ENCODE measurements at places on chromosomes 12 and 14. TPM values are rescaled to one million over a fixed set of nuclear protein-coding genes. Genes with fewer than 3 reads are reported as not detected.
A peak's percentile ranks its signal among the peaks of the same experiment; 100 is the strongest.

Gene EMP1
- polyA plus RNA-seq = 265 TPM

DNA sequence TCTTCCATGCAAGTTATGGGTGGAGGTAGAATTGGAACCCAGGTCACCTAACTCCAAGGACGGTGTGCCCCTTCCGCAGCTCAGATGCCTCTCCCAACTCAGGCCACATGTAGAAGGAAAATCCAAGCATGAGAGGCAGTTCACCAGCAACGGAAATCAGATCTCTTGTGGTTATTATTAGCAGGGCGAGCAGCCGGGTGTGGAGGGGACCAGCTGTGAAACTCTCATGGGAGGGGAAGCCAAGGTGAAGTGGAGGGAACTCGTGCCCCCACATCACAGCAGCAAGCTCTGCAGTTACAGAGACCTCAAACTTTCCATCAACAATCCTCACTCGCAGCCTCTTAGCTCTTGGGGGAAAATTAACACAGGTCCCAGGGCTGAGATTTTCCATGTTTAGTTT lies 79.7 kb downstream of the KSR2 start:
- no peaks in the 10 kb centered on the region for H3K27me3 ChIP-seq
- H3K27ac ChIP-seq = no peak overlapping the region
- no peaks in the 10 kb centered on the region for H3K36me3 ChIP-seq
- no peak for DNase-seq
- H3K4me3 ChIP-seq = no peak overlapping the region

GRCh38 chr14:65190312-65190711 lies 88.0 kb upstream of the MAX start:
- H3K4me3 ChIP-seq = no peak overlapping the region
- no peaks in the 10 kb centered on the region for H3K4me1 ChIP-seq
- no peak for DNase-seq
- H3K36me3 ChIP-seq = no peaks in the 10 kb centered on the region

DNA sequence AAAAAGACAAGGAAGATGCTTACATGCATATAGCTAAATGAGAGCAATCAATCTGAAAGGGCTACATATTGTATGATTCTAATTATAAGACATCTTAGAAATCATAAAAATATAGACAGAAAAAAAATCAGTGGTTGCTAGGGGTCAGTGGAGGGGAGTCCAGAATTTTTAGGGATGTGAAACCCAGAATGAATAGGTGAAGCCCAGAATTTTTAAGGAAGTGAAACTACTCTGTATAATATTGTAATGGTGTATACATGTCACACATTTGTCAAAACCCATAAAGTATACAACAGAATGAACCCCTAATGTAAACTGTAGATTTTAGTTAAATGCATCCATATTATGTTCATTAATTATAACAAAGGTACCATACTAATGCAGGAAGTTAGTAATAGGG lies 713.2 kb downstream of the FLRT2 start:
- DNase-seq = no peak
- H3K4me3 ChIP-seq = no peak overlapping the region
- H3K4me1 ChIP-seq = no peaks in the 10 kb centered on the region
- no peak overlapping the region for H3K27ac ChIP-seq
- no peaks in the 10 kb centered on the region for H3K27me3 ChIP-seq

- H3K36me3 ChIP-seq = no peaks in the 10 kb centered on the region
- no peaks in the 10 kb centered on the region for H3K27me3 ChIP-seq
- no peak for DNase-seq
Observed at GRCh38 chr14:64463195-64463594, 2.1 kb upstream of the AKAP5 start.

DNA sequence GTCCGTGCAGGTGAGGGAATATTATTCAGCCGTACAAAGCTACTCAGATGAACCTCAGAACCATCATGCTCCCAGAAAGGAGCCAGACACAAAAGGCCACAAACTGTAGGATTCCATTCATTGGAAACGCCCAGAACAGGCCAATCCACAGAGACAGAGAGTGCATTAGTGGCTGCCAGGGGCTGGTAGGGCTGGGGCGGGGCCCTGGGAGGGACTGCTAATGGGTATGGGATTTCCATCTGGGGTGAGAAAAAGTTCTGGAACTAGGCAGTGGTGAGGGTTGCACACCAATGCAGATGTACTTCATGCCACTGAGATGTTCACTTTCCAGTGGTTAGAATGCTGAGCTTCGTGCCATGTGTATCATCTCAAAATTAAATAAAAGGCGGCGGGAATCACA lies 101.1 kb downstream of the RFLNA start:
- no peak for DNase-seq
- H3K36me3 ChIP-seq = peaks cover 6% of the 10 kb centered on the region
- H3K27ac ChIP-seq = no peak overlapping the region
- H3K27me3 ChIP-seq = no peaks in the 10 kb centered on the region
- H3K4me1 ChIP-seq = peaks cover 32% of the 10 kb centered on the region

DNA sequence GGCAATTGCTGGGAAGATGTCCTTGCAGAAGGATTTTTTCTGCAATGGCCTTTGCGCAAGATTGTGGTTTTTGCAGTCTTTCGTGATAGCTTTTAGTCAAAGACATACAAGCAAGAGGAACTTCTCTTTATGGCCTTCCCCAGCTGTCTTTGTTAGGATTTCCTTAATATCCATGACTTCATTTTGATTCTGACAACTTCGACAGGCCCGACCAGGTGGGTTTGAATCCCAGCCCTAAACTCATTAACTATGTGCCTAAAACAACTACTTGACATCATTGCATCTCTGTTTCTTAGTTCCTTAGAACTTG lies 13.3 kb upstream of the VRK1 start:
- no peaks in the 10 kb centered on the region for H3K27me3 ChIP-seq
- no peaks in the 10 kb centered on the region for H3K36me3 ChIP-seq
- H3K4me3 ChIP-seq = no peak overlapping the region
- no peak for DNase-seq

DNA sequence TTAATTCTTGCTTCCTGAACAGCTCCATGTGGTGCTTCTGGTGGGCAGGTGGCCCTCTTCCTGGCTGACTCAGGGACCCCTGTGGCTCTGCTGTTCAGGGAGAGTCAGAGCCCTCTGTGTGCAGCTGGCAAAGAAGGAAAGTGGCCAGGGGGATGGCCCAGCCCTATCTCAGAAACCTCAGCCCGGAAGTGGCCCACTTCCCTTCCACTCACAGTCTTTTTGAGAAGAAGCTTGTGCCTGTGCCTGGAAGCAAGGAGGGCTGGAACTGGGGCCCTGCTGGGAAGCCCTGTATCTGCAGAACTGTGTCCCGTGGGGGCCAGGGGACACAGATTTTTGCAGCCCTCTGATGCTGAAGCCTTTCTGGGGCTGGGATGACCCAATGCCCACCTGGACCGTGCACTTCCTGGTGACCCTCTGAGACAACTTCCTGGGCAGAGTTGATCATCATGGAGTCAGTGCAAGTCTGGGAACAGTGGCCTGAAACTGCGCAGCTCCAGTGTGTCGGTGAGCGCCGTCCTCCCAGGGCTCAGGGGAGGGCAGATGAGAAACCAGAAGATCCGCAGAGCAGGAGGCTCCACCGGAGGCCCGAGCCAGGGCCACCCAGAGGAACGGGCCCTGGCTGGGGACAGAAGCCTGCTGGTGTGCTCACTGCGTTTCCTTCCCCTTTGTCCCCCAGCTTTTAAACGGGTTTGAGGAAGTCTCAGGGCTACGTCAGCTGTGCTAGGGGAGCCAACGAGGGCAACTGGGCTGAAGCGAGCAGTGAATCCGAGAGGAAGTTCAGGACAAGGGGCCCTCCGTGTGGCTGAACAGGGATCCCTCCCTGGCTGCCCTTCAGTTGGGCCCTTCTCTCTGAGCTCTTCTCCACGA lies 217.4 kb upstream of the RTL1 start:
- no peak for DNase-seq
- no peaks in the 10 kb centered on the region for H3K27me3 ChIP-seq

DNA sequence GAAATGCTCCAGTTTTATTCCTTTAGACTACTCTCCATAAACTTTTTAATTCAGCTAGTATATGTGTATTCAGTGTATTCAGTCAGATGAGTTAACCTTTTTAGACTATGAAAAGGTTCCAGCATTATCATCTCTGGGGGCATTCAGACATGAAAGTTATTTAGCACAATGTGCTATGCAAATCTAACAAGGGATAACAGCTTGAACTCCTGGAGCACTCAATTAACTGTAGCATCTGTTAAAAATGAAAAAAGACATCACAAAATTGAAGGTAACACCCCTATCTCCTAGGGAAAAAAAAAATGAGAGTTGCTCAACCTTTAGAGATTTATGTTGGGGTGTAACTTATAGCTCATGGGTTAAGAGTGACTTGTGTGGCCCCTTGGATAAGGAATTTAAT lies 211.5 kb downstream of the PHLDA1 start:
- H3K27ac ChIP-seq = no peak overlapping the region
- peaks cover 7% of the 10 kb centered on the region for H3K4me1 ChIP-seq
- H3K36me3 ChIP-seq = no peaks in the 10 kb centered on the region
- no peak for DNase-seq

DNA sequence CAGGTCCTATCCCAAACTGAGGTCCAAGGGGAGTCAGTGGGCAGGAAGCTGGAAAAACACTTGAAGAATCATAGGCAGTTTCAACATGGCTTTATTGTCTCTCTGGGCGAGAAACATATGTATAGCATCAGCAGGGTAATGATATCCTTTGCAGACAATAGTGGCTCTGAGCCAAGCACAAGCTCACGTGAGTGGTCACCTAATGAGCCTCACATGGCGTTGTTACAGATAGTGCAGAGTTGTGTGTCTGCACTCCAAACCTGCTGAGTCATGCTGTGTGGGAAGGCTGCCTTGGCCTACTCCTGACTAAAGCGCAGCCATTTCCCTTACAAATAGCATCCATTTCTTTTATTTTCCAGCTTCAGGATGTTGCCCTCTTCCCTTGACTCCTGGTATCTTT lies 105.2 kb upstream of the SYT1 start:
- no peaks in the 10 kb centered on the region for H3K27me3 ChIP-seq
- no peak overlapping the region for H3K4me3 ChIP-seq
- H3K36me3 ChIP-seq = no peaks in the 10 kb centered on the region
- DNase-seq = peak; percentile 75
- H3K4me1 ChIP-seq = peaks cover 4% of the 10 kb centered on the region
- peak overlapping the region; percentile 35 for H3K27ac ChIP-seq

GRCh38 chr12:116821291-116821690 lies 60.0 kb downstream of the HRK start:
- H3K4me3 ChIP-seq = no peak overlapping the region
- no peak for DNase-seq
- no peaks in the 10 kb centered on the region for H3K27me3 ChIP-seq

GRCh38 chr12:131260954-131261353 lies 307.2 kb downstream of the ADGRD1 start:
- no peaks in the 10 kb centered on the region for H3K27me3 ChIP-seq
- H3K36me3 ChIP-seq = no peaks in the 10 kb centered on the region
- no peak for DNase-seq

GRCh38 chr12:73110816-73111215 lies 838.6 kb downstream of the TRHDE start:
- no peak overlapping the region for H3K27ac ChIP-seq
- no peak for DNase-seq
- H3K36me3 ChIP-seq = no peaks in the 10 kb centered on the region
- H3K4me1 ChIP-seq = no peaks in the 10 kb centered on the region
- no peaks in the 10 kb centered on the region for H3K27me3 ChIP-seq

DNA sequence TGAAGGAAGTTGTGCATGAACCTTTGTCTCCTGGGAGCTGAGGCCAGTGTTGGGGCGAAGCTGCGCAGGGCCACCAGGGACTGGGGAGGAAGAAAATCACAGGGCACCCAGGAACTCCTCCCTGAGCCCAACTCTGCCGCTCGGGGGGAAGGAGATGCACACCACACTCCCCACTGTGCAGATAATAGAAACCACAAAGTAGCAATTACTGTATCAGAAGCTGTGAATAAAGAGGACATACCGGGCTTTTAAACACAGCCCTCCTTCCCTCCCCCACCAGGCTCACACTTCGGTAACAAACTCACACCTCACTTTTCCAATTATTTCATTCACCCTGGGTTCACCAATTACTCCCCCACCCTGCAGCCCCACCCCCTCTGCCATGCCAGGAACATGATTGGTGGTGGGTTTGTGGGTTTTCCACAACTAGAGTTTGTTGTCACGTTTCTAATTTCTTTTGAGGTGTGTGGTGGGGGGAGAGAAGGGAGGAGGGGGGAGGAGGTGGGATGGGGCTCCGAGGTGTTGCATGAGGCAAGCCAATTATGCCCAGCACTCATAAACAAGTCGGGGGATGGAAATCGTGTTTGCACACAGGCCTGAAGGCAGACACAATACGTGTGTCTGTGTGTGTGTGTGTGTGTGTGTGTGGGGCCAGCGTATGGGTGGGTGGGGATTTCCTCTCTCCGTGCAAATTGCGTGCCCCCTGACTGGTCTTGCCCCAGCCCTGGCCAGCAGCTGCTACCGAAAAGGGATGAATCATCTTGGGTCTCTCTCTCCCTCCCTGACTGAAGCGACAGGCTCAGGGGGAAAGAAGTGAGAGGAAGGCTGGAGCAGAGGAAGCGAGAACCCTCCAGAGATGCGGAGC lies 103.3 kb downstream of the RBM19 start:
- no peaks in the 10 kb centered on the region for H3K27me3 ChIP-seq
- H3K36me3 ChIP-seq = no peaks in the 10 kb centered on the region
- peaks cover 7% of the 10 kb centered on the region for H3K4me1 ChIP-seq
- H3K4me3 ChIP-seq = no peak overlapping the region
- H3K27ac ChIP-seq = no peak overlapping the region

GRCh38 chr12:95385246-95386035 lies 88.5 kb upstream of the METAP2 start:
- no peak overlapping the region for H3K27ac ChIP-seq
- no peaks in the 10 kb centered on the region for H3K4me1 ChIP-seq
- DNase-seq = no peak
- no peaks in the 10 kb centered on the region for H3K36me3 ChIP-seq
- no peak overlapping the region for H3K4me3 ChIP-seq

DNA sequence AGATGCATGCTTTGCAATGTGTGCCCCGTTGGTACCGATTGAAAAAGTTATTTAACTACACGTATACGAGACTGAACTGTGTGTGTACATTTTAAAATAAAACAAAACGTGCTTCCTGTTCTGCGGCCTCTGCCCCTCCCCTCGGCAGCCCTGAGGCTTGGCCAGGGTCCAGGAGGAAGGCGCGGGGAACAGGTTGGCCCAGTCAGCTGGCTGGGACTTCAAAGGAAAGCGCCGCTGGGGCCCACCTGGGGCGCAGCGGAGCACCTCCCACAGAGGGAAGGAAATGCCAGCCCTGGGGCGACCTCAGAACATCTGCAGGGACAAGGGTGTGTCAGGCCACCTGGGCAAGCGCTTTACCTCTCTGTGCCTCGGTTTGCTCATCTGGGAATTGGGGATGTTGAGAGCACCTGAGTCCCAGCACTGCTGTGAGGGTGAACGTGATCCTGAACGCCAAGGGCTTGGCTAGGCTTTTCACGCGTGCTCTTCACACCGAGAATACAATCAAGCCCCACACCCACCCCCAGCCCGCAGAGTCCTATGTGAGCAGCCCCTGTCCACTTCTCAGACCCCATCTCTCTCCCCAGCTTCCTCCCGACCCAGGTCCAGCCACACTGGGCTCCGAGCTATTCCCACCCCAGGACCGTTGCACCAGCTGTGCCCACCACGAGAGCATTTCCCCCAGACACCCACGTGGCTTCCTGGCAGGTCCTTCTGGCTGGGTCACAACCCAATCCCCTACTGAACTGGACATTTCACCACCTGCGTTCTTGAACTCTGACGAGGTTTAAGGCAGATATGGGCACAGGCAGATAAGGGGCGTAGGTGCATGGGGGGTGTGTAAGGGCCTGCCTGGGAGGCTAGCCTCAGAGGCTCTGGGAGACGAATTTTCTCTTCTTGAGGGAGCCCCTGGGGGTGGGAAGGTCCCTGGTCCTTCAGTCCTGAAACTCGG lies 41.9 kb upstream of the NCOR2 start:
- H3K4me3 ChIP-seq = no peak overlapping the region
- no peaks in the 10 kb centered on the region for H3K27me3 ChIP-seq
- no peaks in the 10 kb centered on the region for H3K36me3 ChIP-seq
- H3K4me1 ChIP-seq = peaks cover 23% of the 10 kb centered on the region

Measured in endothelial cell of umbilical vein (primary cell).